ENCODE measurements at places on chromosomes 4 and X.

DNA sequence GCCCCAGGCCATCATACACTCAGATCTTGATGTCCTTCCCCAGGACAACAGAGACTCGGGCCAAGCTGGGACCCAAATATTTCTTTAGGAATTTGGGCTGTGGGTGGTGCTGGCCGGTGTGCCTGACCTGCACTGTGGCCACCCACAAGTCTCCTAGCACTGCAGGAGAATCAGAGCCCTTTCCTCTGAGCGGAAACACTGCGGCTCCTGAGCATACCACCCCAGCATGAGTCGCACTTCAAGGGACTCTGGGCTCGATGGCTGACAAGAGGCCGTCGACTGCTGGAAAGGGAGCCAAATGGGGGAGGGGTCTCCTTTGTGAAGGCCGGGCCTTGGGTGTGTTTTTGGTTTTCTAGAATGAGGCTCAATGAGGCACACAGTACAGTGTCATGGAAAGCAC is 13.0 kb upstream of the IRAK1 start:
- no peak for DNase-seq

DNA sequence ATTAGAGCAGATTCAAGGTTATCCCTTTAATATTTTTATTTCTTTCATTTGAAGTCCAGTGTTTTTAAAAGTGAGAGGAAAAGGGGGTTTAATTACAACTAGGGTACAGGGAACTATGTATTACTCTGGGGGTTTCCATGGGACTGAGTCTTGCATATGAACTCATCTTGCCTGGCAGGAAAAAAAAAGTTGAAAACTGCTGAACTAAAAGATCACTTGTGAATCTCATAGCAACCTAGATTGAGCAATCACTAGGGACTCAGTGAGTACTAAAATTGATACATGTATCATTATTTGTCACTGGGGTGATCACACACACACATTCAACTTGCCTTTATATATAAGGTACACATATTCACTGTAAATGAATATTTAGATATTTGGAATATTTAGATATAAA is 180.7 kb upstream of the SFRP2 start:
- DNase-seq: no peak

DNA sequence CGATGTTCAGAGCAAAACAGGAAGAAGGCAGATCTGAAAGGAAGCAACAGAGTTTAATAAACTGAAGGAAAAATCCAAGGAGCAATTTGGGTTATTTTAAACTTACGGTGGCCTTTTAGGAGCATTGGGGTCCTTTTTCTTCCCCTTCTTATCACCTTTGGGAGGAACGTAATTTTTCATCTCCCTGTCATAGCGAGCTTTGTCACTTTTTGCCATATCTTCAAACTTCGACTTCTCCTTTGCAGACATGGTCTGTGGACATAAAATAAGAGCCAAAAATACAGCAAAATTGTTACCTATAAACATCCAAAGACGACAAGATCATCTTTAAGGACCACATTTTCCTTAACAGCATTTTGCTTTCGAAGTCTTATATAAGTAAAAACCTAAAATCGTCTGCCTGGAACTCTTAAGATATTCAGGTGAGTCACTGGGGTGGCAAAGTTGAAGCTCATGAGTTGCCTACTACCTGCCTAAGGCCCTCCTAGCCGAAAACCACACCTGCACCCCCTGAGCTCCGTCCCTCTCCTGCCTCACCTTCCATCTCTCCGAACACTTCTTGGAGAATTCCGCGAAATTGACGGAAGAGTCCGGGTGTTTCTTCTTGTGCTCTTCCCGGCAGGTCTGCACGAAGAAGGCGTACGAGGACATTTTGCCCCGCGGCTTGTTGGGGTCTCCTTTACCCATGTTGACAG is 1.0 kb downstream of the HMGB2 start:
- DNase-seq: peak; percentile 14

DNA sequence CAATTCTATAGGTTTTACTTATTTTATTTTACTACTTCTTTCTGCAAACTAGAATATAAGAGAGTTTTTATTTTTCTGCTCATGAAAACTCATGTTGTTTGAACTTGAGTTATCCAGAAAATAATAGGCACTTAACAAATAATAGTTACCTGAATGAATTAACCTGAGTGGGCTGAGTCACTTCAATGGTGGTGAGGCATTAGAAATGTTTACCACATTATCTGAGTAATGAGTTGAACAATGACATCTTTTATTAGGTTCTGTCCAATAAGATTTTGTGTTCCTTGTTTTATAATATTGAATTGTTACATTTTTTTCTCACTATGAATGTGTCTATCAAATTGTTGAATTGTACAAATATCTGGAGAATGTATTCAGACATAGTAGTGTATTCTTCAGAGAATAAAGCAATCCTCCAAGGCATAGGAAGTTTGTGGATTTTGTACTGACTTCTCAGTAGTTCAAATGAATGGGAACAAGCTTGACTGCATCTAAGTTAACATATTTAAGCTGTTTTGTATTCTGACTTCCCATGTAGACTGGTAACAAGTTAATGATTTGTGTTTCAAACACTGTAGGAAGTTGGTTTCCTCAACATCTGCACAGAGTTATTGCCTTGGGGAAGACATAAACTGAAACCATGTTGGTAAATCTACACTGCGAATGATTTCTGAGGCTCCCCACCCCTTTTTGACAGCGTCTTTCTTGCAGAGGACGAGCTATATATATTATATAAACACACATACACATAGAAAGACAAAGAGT is 1808.9 kb upstream of the TENM3 start:
- DNase-seq: no peak

- DNase-seq: no peak
These were observed 38.9 kb downstream of the SH3BGRL start for GRCh38 chrX:81240701-81241331.

GRCh38 chrX:154481911-154482601 is 3.0 kb upstream of the LAGE3 start:
- no peak for DNase-seq

- DNase-seq: no peak
These were observed 1087.8 kb downstream of the C4orf33 start for GRCh38 chr4:130183766-130184165.

DNA sequence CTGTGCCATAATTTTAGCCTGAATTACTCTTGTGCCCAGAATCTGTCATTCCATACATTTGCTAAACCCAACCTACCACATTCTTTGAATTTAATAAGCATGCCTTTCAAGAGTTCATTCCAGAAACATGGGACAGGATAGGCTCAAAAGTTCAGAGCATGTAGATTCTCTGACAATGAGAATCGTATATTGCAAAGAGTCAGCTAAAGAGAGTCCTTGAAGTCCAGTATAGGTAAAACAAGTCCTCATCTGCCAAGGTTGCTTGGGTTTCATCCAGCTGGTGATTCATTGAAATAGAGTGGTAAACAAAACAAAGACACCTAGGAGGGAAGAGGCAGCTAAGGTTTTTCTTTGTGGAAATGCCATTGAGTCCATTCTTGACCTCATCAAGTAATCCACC is 249.3 kb upstream of the DIPK2B start:
- DNase-seq: peak; percentile 1

GRCh38 chr4:100742045-100742444 is 224.2 kb upstream of the EMCN start:
- peak; percentile 57 for DNase-seq

- DNase-seq: no peak
These were observed 58.5 kb downstream of the HAUS3 start for GRCh38 chr4:2183394-2183793.

- DNase-seq: peak; percentile 31
These were observed 225.2 kb downstream of the MGST2 start for GRCh38 chr4:139890816-139891215.

GRCh38 chr4:150211799-150212445 is 133.7 kb downstream of the DCLK2 start:
- DNase-seq: peak; percentile 64

DNA sequence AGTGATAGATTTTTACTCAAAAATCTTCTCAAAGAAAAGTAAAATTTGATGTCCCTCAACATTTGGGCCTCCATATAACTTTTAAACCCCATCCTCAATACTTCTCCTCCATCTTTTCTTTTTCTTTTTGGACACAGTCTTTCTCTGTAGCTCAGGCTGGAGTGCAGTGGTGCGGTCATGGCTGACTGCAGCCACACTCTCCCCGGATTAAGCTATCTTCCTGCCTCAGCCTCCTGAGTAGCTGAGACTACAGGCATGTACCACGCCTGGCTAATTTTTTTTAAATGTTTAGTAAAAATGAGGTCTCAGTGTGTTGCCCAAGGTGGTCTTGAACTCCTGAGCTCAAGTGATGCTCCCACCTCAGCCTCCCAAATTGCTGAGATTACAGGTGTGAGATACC is 33.1 kb downstream of the KDM6A start:
- DNase-seq: no peak

DNA sequence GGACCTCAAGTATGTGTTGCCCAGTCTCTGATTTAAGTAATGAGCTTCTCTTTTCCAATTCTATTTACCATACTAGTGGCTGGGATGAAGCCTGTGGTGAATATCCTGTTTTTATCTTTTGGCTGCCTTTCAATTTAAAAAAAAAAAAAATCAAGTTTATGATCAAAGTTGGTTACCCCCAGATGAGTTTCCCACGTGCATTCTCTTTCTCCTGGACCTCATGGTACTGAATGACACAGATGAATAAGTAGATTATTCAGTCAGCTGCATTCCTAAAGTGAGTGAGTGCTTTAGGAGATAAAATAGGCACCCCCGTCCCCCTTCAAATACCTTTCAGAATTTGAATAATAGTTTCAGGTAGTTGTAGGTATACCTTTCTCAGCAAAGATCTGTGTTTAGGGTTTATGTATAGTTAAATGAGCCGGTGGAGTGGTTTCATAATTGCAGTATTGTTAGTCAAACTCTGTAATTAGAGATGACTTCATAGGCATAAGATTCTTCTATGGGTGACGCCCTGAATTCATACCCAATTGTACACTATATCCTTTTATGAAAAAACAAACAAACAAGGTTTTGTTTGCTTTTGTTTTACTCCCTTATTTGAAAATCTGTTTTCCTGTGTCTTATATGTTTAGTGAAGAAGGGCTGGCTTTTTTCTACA is 41.9 kb downstream of the PLS3 start:
- DNase-seq: no peak

GRCh38 chr4:185165605-185166063 is 22.6 kb downstream of the SLC25A4 start:
- no peak for DNase-seq

DNA sequence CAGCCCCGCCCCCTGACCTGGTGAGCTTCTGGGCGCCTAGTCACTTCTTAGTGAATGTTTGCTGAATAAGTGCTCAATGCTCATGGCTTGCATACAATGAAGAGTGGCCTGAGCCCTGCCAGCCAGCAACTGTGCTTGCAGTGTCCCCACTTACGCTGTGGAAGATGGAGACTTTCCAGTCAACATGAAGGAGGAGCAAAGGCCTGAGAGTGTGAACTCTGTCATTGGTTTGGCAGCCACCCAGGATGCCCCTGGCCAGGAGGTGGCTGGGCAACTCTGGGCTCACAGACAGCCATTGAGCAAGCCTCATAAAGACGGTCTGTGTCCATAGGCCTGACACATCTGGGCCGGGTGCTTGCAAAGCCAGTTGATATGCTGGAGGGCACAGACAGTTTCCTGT is 72.1 kb upstream of the MAMLD1 start:
- no peak for DNase-seq

All from trophoblast cell (in vitro differentiated cells and primary cell).